NCI-H1436 treated with DMSO at 0.1 percent for 48 hours (cell line): ENCODE measurements at places on chromosomes 16 and 17.

DNA sequence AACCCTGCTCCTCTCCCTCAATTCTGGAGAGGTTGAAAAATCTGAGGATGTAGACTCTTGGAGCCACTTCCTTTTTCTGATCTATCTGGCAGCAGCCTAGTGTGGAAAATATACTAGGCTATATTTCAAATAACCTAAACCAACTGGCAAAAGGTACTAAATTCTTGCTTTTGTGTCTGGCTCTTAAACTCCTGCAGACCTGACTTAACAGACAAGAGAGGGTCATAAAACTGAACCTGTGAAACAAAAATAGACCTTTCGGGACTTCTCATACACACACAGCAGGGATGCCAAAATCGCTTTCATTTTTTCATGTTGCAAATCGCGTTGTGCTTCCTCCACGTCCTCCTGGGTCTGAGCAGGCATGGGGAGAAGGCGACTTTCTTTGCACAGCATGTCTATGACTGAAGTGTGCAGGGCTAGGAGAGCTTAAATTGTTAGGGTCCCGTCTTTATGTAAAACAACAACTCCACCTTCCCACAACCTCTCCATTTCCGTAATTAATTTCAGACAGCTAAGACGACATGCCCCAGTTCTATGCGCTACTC, 520.7 kb upstream of the PSMD7 start:
- DNase-seq: no peak

DNA sequence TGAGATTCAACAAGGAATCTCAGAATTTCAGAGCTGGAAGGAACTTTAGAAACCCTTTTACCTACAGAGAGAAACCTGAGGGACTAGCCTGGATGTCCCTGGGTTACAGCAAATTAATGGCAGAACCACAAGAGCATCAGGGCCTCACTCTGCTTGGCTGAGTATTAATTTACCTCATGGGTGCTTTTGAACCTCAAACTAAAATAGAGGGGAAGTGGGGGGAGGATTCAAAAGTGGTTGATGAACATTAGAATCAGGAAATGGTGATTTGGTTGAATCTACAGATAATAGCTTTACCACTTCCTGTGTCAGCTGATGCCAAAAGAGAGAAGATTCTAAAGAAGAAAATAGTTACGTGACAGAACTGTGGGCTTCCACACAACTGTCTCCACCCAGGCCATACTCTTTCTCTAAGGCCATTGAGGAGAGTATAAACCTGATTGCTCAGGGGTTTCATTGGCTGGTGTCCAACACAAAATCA, 11.3 kb upstream of the SKAP1 start:
- DNase-seq: no peak

GRCh38 chr16:82783933-82784572, 157.3 kb downstream of the CDH13 start:
- DNase-seq: no peak

GRCh38 chr16:11303405-11304138, 22.4 kb upstream of the PRM1 start:
- no peak for DNase-seq

DNA sequence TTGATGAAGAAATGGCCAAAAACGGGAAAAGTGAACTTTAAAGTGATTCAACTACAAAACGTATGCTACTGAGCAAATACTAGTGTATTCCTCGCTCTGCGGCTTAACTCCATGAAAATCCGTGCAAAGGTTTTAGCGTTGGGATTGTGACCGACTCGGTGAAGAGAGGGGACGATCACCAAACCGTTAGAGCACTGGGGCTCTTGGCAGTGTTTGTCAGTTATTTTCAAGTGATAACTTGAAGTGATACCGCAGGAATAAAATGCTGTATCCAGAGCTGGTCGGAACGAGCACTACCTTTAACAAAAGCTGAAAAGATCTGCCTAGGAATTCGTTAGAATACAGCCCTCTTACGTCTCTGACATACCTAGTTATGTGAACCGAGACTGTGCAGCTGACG, 773 bp upstream of the PPM1D start:
- DNase-seq: no peak

DNA sequence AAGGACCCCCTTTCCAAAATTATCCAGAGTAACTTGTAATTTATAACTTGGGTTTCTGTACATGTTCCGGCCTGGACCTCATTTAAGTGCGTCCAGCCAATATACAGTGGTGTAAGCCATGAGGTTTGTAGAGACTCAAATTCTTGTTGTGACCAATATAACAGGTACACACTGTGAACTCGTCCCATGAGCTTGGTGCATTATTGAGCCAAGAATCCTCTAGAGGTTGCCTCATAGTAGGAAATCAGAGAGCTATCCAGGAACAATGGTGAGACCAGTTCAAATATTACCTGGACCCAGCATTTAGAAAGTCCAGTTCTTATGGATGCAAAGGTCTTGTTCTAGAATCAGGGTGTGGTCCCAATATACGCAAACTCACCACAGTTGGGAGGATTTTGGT, 138.2 kb downstream of the NPIPB5 start:
- DNase-seq: no peak

DNA sequence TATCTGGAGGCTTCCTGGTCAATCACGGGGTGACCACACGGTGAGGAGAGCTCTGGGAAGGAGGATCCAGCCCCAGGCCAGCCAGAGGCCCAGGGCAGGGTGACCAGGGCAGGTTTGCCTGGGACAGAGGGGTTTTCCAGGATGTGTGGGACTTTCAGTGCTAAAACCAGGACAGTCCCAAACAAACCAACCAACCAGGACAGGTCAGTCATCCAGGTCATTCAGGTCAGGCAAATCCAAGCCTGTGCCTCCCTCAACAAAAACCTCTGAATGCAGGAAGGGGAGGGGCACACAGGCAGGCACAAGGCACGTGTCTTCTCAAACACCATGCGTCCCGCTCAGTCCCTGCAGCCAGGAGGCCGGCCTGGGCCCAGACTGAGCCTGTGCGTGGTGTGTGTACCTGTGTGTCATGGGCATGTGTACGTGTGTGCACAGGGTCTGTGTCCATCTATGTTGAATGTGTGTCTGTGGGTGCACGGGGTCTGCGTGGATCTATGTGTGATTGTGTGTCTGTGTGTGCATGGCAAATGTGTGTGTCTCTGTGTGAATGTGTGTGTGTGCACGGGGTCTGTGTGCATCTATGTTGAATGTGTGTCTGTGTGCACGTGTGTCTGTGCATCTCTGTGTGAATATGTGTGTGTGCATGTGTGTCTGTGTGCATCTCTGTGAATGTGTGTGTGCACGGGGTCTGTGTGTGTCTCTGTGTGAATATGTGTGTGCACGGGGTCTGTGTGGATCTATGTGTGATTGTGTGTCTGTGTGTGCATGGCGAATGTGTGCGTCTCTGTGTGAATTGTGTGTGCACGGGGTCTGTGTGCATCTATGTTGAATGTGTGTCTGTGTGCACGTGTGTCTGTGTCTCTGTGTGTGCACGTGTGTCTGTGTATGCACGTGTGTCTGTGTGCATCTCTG, 78.9 kb downstream of the RTN4RL1 start:
- no peak for DNase-seq

DNA sequence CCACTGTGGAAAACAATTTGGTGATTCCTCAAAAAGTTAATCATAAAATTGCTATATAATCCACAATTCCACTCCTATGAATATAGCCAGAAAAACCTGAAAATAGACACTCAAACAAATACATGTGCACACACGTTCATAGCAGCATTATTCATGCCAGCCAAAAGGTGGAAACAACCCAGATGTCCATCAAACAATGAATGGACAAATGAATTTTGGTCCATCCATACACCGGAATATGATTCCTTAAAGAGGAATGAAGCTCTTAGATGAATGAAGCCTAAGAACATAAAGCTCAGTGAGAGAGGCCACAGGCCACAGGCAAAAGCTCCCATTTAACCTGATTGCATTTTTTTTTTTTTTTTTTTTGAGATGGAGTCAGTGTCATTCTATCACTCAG, 114.6 kb upstream of the TNRC6C start:
- no peak for DNase-seq

- no peak for DNase-seq
Observed at GRCh38 chr17:67021743-67022450, 22.5 kb upstream of the CACNG1 start.

- DNase-seq: no peak
Observed at GRCh38 chr17:27630607-27631410, at the start of gene LGALS9. Gene LGALS9, plus strand, starts transcription at chr17:27631188. Its CDS starts 78 bp downstream, at chr17:27631266.

- no peak for DNase-seq
Observed at GRCh38 chr16:2946649-2947048, 17.4 kb upstream of the KREMEN2 start.

DNA sequence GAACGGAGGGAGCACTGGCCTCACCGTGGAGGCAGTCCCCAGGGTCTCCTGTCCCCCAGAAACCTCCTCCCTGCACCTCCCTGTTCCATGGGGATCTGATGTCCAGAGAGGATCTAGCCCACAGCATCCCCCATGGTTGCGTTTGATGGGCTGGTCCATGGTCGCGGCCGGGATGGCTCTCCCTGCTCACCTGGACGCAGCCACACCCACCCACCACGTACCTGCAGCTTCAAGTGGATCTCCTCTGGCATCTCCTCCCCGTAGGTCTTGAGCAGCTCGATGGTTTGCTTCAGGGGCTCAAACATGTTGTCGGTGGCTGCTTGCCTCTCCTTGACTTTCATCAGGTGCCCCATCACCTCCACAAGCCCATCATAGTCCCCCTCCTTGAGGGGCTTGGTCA, 47.9 kb downstream of the DNAH17 start:
- no peak for DNase-seq

DNA sequence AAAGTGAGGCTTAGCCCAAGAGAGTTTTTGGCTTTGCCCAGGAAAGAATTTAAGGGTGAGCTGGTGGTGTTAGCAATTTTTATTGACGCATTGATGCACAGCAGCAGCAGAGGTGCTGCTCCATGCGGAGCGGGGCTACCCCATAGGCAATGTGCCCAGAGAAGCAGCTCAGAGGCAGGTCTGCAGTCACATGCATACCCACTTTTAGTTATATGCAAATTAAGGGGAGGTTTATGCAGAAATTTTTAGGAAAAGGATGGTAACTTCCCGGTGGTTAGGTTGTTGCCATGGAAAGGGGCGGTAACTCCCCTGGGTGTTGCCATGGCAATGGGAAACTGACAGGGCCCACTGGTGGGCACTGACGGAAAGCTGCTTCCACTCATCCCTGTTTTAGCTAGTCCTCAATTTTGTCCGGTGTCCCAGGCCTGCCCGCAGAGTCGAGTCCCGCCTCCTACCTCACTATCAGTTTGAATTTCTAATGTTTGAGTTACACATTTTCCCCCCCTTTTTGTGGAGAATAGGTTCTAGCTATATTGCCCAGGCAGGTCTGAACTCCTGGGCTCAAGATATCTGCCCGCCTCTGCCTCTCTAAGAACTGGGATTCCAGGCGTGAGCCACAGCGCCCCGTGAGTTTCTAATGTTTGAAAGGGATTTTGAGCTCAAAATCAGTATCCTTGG, 10.4 kb upstream of the GJD3 start:
- no peak for DNase-seq

DNA sequence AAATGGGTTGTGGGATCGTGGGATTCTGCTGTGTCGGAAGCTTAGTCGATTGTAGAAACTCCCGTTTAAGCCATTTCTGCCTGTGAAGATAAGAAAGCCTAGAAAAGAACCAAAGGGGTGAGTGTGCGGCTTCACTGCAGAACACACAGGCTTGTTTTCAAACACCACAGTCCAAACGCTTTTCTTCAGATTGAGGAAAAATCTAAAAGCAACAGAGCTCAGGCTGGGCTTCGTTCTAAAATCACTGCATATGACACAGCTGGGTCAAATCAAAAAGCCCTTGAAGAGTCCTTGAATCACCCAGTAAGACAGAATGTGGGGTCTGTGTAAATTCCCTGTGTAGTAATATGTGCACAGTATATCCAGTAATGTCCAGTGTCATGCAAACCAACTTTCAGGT, 25.7 kb downstream of the NUBP1 start:
- no peak for DNase-seq

- DNase-seq: no peak
Observed at GRCh38 chr16:50539822-50540710, 8.1 kb upstream of the NKD1 start.

GRCh38 chr17:48624544-48625494, 1.3 kb downstream of the HOXB9 start:
- DNase-seq: no peak

GRCh38 chr16:53309457-53309856, 124.8 kb upstream of the RBL2 start:
- DNase-seq: no peak

DNA sequence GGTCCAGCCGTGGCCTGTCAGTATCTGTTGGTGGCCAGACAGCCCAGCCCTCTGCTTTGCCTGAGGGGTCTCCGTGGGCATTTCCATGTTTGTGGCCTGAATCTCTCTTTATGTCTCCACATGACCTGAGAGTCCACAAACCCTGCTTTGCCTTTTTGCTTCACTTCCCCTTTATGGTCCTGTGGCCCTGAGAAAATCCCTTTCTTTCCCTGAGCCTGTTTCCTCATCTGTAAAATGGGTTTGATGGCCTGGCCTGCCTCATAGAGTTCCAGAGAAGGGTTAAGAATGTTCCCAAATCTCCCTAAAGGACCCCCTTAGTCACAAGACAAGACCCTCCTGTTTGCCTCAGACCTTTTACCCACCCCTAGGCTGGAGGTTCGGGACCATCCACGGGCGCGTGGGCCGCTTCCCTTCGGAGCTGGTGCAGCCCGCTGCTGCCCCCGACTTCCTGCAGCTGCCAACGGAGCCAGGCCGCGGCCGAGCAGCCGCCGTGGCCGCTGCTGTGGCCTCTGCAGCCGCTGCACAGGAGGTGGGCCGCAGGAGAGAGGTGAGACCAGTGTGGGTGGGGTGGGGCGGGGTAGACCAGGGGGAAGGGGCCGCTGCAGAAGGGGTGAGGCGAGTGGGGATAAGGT, 26.2 kb upstream of the ALKBH5 start:
- DNase-seq: no peak

GRCh38 chr17:59777033-59777432, 69.6 kb downstream of the VMP1 start:
- DNase-seq: no peak

GRCh38 chr17:30476726-30477082, 504 bp upstream of the GOSR1 start:
- DNase-seq: no peak

DNA sequence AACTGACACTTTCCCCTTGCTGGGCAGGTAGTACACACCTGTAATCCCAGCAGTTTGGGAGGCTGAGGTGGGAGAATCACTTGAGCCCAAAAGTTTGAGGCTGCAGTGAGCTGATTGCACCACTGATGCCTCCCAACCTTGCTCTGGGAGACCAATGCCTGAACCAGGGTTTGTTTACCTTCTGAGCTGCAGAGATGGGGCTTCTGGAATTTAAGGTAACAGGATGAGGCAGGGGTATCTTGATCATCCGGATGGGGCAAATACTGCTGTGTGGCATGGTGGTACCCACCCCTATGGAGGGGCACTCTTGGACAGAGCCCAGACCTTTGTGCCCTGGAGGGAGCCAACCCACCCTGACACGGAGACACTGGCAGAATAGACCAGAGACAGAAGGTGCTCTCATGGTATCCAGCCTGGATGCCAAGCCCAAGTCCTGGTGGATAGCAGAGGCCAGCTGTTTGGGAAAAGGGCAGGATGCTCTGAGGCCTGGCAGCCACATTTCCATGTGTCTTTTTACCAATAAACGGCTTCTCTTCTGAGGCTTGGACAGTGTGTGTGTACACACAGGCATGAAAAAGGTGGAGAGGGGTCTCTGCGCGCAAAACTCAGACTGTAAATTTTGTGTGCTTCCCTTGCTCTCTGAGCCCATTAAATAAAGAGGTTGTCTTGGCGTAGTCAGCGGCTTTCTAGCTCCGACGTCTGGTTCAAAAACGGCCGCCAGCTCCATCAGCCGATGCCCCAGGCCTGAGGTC, 4.4 kb downstream of the ZNF48 start:
- DNase-seq: no peak

- DNase-seq: no peak
Observed at GRCh38 chr17:40110026-40110845, 9.8 kb upstream of the NR1D1 start.
